Uterine smooth muscle cell (primary cell): ENCODE measurements at places on chromosomes 11 and 22. TPM values are rescaled to one million over a fixed set of nuclear protein-coding genes. Genes with fewer than 3 reads are reported as not detected.

The HBG2 gene
- not detected in 2 replicates for total RNA-seq

The APOA4 gene
- total RNA-seq = not detected in 2 replicates

The CHRM1 gene
- not detected in 2 replicates for total RNA-seq

The MS4A1 gene
- total RNA-seq = not detected in 2 replicates

The RRAS2 gene
- total RNA-seq = 70.0 and 113 TPM in 2 replicates

The LRRN4CL gene
- total RNA-seq = 12.2 and 23.5 TPM in 2 replicates

The MN1 gene
- under 0.01 and 0.11 TPM in 2 replicates for total RNA-seq

The CARD18 gene
- total RNA-seq = not detected in 2 replicates

The KDM4E gene
- under 0.01 TPM in 1 of 2 replicates, not detected in the other for total RNA-seq

The OR10D3 gene
- not detected in 2 replicates for total RNA-seq

The PKP3 gene
- 0.66 and 0.87 TPM in 2 replicates for total RNA-seq

The OR4C12 gene
- not detected in 2 replicates for total RNA-seq

The GDPD4 gene
- not detected in 2 replicates for total RNA-seq

The MGAT3 gene
- total RNA-seq = under 0.01 TPM in 1 of 2 replicates, not detected in the other

The ADAMTS8 gene
- under 0.01 TPM in 2 replicates for total RNA-seq

The RAG2 gene
- not detected in 2 replicates for total RNA-seq

The MYO7A gene
- total RNA-seq = 0.11 and 0.12 TPM in 2 replicates
